ENCODE measurements at places on chromosomes 7 and 10.

DNA sequence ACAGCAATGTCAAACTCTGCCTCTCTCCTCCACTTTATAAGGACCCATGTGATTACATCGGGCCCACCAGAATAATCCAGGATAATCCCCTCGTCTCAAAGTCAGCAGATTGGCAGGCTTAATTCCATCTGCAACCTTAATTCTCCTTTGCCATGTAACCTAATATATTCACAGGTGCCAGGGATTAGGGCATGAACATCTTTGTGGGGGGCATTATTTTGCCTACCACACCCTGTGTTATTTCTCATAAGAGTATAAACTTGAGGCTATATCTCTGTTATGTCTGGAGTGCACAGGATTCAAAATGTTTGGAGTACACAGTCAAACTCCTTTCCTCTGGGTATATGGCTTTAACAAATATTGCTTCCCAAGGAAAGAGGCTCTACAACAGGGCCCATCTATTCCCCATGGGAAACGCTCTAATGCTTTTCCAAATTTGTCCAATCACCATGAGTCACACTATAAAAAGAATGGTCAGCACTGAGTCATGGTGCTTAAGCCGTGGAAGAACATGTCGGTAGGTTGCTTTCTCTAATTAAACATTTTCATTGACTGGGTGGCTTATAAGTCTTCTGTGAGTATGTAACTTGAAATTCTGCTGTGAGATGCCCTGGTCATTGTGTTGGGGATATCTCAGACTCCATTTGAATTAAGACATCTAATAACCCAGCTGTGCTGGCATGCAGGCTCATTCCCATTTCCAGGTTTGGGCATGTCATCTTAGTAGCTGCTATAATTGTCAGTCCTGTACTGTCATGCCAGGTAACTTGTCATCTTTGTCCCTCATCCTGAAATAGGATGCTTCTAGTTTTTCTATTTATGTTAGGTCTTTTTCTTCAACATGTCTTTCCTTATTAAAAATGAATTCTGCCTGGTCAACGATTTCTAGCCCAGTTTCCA is 11.5 kb upstream of the AKR1B10 start:
- DNase-seq: no peak

DNA sequence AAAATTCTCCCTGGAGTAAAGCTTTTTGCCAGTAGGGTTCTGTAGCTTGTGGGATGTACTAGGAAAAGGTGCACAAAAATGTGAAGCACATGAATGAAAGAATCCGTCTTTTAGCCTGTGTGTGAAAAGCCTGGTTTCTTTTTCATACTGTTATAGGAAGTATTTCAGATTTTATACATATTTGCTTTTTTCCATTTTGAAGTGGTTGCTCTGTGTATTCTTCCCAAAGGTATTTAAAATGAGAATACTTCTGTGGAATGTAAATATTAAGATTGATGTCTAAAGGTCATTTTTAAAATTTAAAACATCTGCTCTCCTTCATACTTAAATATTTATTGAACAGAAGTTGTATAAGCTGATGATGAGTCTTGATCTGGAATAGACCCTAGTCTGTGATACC is 96.8 kb downstream of the CDK14 start:
- DNase-seq: no peak

GRCh38 chr10:113020838-113021237 is 70.8 kb downstream of the TCF7L2 start:
- DNase-seq: no peak

- DNase-seq: no peak
Measured at GRCh38 chr10:111600772-111601171, 523.9 kb downstream of the ADRA2A start.
